ENCODE measurements at places on chromosomes 16 and 17.
A peak's percentile ranks its signal among the peaks of the same experiment; 100 is the strongest.

DNA sequence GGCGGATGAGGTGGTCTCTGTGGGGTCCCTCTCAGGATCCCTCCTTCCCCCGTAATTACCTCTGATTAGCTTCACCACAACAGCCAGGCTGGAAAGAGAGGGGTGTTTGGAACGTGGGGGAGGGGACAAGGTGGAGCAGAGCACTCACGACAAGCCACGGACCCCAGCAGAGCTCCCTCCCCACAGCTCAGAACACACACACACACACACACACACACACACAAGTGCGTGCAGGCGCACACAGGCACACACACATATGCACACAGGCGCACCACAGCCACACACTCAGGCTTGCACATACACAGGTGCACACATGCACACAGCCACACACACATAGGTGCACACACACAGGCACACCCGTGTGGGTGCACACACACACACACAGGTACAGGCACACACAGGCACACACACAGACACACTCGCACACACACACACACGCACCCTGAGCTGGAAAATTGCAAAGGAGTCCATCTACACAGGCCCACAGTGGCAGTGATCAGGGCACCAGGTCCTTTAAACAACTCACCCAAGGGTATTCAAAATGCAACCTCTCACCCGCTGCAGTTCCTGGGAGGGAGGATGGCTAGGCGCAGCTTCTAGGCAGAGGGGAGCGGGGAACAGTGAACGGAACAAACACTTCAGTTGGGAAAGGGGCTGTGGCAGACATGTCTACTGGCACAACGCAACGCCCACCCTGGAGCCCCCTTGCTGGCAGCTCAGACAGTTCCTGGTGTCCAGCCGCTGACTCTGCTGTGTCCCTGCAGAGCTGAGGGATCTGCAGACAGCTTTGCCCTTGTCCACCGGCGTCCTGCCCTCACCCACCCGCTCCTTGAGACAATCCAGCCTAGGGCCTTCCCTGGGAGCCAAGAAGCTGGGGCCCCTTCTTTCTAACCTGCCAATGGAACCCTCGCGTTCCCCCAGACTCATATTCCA, 59.9 kb upstream of the DLX4 start:
- DNase-seq: no peak

- no peak for DNase-seq
These were observed 17.7 kb downstream of the NLRC5 start for GRCh38 chr16:57007050-57007449.

DNA sequence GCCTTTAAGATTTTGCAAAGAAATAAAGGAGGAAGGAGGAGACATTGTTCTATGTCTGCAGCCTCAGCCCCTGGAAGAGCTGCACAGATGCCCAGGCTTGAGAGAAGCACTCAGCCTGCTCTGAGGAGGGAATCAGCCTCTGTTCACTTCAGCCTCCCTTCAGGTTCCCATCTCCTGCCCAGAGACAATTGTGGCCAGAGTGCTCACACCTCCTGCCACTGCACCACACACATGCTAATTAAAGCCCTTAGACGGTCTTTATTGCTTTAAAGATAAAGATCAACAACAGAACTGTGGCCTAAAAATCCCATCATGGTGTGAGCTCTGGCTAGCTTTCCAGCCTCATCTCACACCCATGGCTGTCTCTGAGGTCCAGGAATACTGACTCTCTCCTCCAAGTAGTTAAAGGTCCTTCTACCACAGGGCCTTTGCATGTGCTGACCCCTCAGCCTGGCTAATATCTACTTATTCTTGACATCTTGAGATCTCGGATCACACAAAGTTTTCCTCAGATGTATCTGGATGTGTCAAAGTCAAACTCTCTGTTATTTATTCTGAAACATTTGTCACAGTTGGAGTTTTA, 33.8 kb downstream of the CHD9NB start:
- DNase-seq: no peak

DNA sequence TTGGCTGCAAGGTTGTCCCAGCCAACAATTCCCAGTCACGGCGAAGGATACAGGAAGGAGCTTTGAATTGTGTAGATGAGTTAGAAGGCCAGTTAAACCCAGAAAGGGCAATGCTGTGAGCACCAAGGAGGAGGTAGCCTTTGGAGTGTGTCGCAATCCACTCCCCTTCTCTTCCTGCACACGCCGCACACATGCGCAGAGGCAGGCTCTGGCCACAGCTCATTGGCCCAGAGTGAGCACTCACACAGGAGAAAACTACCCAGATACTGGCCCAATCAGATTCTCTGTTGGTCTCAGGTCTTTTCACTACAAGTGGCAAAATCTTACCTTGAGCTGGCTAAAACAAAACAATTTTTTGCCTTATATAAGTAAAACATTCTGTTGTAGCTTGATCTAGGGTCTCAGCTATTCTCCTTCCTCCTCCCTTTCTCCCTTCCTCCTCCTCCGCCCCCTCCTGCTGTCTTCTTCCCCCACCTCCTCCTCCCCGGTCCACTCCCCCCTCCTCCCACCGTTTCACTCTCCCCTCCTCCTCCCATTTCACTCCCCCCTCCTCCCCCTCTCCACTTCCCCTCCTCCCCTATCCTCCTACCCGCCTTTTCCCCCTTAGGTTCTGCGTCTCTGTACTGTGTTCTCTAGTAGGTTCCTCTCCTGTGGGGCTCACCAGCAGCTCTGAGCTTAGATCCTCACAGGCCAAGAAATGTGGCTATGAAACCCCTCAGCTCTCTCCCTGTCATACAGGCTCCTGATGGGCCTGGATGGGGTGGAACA, 344.9 kb downstream of the CPPED1 start:
- peak; percentile 68 for DNase-seq

- DNase-seq: no peak
These were observed 7.3 kb downstream of the UNC119 start for GRCh38 chr17:28545141-28545503.

DNA sequence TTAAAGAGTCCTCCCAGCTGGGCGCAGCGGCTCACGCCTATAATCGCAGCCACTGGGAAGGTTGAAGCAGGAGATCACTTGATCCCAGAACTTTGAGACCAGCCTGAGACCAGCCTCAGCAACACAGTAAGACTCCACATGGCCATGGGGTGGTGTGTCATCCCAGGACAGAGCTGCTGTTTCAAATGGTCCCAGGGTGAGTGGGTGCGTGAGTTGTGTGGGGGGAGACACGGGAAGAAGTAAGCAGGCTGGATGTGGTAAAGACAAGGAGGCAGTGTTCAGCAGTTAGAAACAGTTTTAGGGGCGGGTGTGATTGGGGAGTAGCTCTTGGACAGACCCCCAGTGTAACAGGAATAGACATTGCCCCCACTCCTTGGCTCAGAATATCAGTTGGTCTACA, 3.8 kb downstream of the SHPK start:
- DNase-seq: no peak

DNA sequence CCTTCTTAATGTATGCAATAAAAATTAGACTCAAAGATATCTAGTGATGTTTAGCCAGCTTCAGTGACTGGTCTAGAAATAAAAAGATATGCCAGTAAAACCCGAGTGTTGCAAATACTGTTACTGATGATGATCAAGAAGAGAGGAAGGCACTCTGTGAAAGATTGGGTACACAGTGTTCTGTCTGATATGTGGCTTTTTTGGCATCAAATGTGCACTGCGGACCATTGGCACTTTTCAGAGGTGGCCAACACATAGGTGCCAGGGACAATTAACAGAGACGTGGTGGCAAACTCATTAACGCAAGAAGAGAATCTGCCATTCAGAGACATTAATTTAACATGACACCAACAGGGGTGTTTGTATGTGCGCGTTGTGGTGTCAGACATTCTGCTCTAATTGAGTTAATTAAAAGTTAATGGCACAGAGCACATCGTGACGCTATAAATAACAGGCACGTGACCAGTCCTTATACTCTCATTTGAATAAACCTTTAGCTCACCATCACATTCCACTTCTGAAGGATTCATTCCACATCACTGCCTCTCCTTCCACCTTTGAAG, 549.3 kb upstream of the HSBP1 start:
- DNase-seq: no peak

Measured in activated CD4-positive, alpha-beta T cell treated with anti-CD3 and anti-CD28 coated beads for 48 hours (primary cell).